ENCODE measurements at places on chromosomes 4 and X.

DNA sequence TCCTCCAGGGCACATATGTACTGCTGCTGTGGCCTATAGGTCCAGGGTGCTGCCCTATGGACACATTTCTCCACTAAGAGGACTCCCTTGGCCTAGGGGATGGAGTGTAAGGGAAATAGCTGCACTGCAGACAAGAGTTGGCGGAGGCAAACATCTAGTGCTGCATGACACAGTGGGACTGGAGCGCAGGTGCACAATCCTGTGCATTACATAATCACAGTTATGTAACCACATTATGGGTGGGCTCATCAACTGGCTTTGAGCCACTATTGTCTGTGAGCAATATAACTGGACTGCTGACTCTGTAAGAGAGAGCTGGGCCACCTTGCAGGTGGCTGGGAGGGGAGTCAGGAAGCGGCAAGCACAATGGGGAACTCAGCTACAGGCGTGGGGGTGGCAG is 3.2 kb upstream of the TIGD2 start:
- DNase-seq = no peak

DNA sequence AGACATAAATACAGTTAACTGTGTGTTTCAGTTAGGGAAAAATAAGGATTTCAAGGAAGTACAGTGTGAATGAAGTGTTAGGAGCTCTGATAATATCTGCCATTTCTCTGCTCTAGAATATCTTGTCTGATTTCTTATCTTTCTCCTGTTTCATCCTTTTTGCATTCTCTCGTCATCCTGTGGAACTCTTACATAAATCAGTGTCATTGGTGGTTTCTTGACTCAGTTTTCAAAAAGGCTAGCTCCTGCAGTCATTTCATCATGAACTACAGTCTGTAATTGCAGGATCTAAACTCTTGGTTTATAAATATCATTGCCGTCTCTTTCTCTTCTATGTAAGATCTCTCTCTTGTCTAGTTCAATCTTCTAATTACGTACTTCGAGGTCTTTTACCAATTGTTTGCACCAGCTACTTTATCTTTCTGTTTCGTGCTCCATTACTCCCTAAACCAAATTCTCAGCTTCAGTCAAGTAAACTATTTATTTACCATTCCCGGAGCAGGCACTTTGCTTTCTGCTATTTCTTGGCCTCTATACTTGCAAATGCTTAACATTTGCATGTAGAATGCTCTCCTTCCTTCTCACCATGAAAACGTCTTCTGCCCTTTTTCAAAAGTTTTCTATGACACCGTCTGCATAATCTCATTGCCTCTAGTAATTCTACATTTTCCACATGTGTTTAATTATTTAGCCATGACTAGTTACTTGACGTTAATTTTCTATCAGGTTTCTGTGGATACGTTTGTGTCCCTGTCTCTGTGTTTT is 294.0 kb downstream of the TENM3 start:
- no peak for DNase-seq

DNA sequence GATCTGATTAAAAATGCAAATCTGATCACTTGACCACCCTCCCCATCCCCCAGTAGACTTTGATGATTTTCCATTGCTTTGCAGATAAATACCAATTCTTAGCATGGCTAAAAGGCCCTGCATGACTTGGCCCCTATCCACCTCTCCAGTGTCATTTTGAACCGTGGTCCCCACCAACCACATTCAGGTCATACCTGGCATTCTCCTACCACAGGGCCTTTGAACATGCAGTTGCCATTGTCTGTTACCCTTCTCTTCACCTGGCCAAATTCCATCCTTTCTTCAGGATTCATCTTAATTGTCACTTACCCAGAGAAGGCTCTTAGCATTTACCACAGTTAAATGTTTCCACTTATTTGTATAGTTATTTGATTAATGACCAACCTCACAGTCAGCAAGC is 36.9 kb upstream of the RELL1 start:
- no peak for DNase-seq

DNA sequence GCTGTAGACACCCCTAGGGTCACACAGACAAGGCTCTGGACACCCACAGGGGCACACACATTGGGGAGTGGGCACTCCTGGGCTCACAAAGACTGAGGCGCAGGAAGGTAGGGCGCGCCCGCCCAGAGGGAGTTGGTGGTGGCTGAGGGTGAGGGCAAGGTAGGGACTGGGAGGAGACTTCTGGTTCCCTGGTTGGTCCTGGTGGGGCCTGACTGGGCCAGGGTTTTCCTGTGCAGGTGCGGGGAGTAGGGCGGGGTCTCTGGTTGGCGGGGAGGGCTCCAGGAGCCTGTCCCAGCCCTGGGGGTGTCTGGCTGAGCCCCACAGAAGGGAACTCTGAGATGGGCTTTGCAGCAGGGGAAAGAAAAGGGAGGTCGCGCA is 6.7 kb upstream of the WAS start:
- no peak for DNase-seq

Measured in cardiac septum (tissue), 1 donor.